CD8-positive, alpha-beta T cell (primary cell): ENCODE measurements at places on chromosomes 3 and 15.

- peak; percentile 37 for DNase-seq
Observed at GRCh38 chr3:180680097-180680430, 775 bp upstream of the CCDC39 start.

- no peak for DNase-seq
Observed at GRCh38 chr3:23130406-23130805, 72.7 kb upstream of the UBE2E2 start.

GRCh38 chr3:132421832-132422231 lies 4.5 kb downstream of the DNAJC13 start:
- no peak for DNase-seq

- DNase-seq, result no peak
Observed at GRCh38 chr3:171491361-171491760, 31.2 kb upstream of the TNIK start.

- no peak for DNase-seq
Observed at GRCh38 chr15:90497376-90497775, 32.3 kb upstream of the CRTC3 start.

DNA sequence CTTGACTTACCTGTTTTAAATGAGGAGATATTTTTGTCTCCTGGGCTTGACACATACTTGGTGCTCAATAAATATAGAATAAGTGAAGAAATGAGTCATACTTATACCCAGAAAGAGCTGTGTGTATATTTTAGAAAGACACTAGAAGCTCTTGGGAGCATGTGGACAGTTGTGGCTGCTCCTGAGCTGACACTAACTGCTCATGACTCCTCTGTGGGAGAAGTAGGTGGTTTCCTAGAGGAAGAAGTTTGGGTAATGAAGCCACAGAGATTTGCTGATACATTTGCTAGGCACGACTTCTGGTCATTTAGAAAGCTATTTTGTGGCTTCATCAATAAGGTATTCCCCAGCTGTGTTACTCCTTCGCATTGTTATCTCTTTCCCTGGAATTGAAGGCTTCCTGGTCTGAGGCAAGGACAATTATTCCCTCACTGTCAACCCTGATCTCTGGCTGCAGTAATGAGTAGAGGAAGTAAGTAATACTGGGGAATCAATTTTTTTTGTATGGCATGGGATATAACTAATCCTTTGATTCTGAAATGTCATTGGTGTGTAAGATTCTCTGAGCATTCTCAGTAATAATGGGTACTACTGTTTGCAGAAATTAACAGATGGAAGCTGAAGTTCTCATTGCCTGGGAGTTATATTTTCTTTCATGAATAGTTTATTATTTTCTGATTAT lies 79.6 kb upstream of the DCBLD2 start:
- no peak for DNase-seq

- no peak for DNase-seq
Observed at GRCh38 chr3:171092467-171092911, 66.0 kb upstream of the SLC2A2 start.

- no peak for DNase-seq
Observed at GRCh38 chr15:33094336-33094735, 100.2 kb downstream of the FMN1 start.

- no peak for DNase-seq
Observed at GRCh38 chr15:65773386-65774111, 18.5 kb downstream of the DENND4A start.

DNA sequence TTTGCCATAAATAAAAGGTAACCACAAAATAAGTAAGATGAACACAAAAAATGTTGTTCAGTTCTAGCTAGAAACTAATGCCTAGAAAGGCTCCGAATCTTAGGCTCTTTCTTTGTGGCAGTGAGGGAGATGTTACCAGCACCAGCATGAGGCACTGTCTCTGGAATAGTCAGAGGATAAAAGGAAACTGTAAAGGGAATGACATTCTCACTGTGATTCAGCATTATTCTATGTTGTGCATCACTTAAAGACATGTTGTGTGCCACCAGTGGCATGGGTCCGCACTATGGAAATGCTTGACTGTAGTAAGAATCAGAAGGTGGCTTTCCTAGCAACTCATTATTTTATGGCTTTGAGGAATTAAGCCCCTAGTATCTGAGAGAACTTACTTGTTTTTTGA lies 70.8 kb downstream of the SEC22A start:
- DNase-seq, result no peak

DNA sequence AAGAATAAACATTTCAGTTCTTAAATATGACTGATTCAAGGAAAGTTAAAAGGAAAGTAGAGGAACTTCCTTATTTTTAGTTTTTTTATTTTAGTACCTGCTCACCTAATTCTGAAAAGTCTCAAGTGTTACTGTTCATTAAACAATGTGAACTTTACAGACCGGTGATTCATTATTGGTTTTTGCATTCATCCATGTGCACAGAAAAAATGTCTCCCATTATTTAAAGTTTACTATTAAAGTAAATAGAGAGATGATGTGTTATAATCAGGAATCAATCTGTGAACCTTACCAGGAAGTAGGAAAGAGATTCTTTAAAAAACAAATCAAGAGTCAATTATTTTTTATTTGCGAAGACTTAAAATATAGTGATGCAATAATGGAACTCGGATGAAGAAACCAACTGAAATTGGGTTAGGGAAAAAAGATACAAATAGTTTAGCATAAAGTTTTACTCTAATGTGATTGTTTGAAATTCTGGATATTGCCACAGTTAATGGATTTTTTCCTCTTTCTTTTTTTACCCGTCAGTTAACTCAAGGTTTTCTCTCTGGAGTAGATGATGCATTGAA lies 119.4 kb upstream of the SAMMSON start:
- DNase-seq, result no peak

GRCh38 chr3:150355574-150355973 lies 52.5 kb upstream of the TSC22D2 start:
- DNase-seq, result no peak

DNA sequence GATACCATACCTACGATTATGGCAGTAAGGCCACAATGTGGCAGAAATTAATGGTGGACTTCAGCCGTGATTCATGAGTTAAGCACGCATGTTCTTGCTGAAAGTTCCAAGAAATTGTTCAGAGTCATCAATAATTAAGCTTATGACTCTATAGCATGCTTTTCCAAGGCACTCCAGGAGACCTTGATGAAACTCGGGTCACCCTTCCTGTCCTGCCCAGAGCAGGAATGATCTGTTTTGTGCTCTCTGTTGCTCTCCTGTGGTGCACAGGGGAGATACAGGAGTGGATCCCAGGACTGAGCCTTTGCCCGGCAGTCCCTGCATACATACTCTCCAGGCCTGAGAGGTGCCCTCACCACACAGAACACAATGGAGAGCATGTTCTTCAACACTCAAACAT lies 141.6 kb upstream of the SLC2A2 start:
- DNase-seq, result no peak

- DNase-seq, result no peak
Observed at GRCh38 chr3:12138044-12138443, 20.7 kb downstream of the TIMP4 start.

- no peak for DNase-seq
Observed at GRCh38 chr3:112114576-112115160, 18.4 kb downstream of the GCSAM start.

DNA sequence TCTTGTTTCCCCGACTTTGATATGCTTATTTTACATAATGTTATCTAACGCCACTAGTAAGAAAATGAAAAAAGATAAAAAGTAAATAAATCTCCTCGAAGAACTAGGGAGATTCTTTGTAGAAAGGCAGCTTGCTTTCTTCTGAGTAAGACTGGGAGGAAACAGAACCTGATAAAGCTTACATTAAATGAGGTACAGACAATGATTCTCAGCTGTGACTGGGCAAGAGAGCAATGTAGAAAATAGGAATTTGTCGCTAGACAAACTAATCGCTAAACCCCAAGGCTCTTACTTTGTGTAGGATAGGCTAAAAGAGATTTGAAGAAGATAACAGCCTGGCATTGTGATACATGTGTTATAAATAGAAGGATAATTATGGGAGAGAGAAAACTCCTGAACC lies 919.0 kb upstream of the ALCAM start:
- DNase-seq, result no peak

GRCh38 chr3:153284282-153284938 lies 122.4 kb downstream of the RAP2B start:
- peak; percentile 9 for DNase-seq

DNA sequence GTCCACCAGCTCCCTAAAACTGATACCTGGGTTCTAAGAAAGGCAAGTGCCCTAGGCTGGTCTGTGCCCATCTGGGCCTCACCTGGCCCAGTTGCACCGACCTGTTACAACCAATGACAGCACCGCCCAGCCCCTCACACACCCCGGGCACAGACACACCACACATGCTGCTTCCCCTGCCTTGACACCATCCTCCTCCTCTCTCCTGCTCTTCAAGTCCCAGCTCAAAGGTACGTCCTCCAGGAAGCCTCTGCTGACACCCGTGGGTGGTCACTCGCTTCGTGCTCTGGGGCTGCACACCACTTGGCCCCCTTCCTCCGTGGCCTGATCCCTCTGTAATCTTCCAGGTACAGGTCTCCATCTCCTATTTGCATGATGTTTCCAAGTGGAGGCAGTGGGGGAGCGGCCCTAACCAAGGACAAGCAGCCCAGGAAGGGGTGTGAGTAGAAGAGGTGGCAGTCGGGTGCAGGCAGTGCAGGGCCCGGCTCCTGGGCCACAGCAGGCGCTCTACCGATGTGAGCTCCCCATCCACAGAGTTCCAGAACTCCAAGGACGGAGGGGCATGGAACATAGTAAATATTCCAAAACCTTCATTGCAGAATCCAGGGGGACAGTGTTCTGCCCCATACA lies 144.6 kb downstream of the NUP210 start:
- no peak for DNase-seq

DNA sequence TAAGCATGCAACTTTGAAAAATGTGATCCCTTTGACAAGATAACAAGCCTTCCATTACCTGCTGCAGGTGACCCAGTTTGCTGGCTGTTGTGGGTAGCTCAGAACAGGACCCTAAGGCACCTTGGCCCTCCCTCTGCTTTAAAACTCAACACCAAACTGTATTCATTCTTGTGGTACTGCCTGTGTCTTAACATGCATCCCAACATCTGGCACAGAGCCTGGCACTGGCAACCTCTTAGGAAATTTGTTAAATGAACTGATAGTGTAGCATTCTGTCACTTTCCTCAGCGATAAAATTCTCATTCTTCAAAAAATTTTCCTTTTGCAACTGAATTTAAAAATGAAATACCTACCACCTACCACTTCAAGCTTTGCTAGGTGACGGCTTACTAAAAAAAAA lies 287.3 kb upstream of the ADAMTS9 start:
- DNase-seq, result no peak

- DNase-seq, result no peak
Observed at GRCh38 chr3:48879994-48880377, 18.7 kb downstream of the SLC25A20 start.

DNA sequence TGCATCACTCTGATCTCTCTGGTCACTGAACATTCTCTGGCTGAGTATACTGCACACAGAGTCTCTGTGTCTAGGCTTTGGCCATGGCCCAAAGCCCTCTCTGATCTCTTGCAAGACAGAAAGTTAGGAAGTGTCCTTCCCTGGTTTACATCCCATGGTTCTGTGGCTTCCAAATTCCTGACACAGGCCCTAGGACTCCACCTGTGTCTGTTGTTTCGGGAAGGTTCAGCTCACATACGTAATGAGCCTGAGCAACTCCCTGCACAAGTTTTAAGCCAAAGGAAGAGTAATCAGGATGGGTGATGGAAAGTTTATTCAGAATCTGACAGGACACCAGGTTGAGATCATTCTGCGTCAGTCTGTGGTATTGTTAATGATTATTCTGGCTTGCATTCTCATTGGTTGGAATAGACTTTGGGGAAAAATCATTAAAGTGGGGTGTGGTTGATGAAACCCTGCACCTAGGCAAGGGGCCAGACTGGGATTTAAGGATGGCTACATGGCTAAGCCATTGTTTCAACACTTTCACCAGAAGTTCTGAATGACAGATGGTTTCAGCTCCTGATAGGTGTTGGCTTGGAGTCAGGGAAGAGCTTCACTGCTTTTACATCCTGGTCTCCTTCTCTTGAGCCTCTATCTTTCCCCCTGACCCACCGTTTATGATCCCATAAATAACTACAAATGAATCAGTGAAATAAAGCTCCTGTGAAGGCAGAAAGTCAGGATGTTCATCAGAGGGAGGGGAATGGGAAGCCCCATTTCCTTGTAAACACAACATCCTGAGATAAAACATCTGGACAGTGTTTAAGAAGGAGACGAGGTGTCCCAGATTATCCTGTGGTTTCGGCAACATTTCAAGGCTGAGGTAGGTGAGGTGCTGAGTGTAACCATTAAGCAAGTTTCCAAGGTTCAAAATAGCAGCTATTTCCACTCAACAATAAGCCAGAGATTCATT lies 14.1 kb downstream of the LCMT2 start:
- no peak for DNase-seq

DNA sequence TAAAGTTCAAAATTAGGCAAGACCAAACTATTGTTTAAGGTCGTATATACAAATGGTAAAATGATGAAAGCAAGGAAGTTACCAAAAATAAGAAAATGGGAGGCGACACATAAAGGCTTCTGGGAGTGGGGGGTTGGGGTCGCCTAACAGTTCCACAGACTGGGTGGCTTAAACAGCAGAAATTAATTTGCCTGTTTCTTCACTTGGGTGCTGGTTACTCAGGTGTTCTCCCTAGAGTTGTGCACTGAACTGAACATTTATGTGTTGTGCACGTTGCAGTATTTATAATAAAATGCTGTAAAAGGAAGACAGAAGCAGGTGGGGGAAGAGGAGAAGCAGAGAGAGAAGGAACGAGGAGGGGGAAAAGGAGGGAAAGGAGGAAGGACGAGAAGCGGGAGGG lies 10.5 kb upstream of the RNU6-1 start:
- no peak for DNase-seq

DNA sequence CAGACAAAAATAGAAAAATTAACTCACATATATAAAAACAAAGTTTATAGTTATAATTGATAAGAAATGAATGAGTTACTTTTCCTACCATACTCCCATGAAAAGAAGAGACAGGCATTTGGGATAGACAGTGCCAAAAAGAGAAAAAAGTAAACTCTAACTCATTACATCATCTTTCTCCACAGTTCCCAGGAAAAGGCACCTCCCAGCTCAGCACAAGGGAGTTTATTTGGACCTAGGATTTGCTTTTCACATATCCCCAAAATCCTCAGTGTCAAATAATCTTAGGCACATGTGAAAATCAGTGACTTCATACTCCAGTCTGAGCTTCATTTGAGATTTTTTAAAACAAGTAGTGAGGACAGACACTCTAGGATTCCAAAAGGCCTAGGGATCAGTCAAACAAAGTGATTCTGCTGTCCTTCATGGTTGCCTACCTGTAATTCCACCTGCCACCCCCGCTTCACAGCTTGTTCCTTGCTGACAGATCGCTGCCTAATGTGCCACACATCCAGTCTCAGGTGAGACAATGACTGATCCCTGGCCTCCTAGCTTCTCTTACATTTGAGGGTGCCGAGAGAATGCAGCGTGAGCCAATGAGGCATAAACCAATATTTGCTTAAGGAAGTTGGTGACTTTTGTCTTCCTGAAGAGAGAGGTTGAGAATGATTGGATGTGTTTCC lies 573.7 kb downstream of the TBL1XR1 start:
- DNase-seq, result no peak

GRCh38 chr3:137988982-137989381 lies 21.0 kb upstream of the CLDN18 start:
- no peak for DNase-seq

- DNase-seq, result no peak
Observed at GRCh38 chr15:23671481-23671880, 15.6 kb downstream of the NDN start.

GRCh38 chr3:72481542-72481941 lies 366.7 kb downstream of the SHQ1 start:
- DNase-seq, result no peak

GRCh38 chr3:111496894-111497559 lies 45.0 kb upstream of the CD96 start:
- no peak for DNase-seq

- peak; percentile 34 for DNase-seq
Observed at GRCh38 chr3:48765376-48765775, 48.4 kb upstream of the IP6K2 start.
